ENCODE measurements at places on chromosomes 5 and 9.

DNA sequence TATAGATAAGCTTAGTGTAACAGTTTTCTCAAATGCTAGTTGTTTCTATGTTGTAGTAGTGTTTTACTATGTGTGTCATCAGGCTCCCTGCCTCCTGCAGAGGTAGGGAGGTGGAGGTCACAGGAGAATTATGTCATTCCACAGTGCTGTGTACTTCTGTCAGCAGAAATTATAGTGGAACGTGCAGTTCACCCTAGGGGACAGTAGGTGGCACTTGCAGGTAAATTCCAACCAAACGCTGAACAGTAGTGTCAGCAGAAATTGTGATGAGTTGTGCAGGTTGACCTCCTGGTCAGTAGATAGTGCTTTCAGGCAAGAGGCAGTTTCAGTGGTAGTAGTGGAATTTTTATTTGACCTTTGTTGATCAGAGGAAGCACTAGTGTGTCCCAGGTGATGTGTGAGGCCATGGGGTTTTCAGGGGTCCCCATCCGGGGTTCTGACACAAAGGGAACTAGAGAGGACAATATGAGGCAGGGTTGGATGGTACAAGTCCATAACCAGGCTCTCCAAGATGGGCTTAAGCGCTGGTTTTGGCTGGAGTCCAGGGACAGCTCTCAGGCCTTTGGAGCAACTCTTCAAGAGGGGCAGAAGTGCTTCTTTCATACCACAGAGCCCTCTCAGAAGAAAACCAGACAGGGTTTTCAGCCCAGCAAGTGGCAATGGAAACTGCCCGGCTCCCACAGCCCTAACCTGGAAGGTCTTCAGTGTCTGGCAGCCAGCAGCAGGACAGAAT, 402.9 kb downstream of the CYLC2 start:
- peaks cover 6% of the 10 kb centered on the region for H3K27me3 ChIP-seq
- H3K36me3 ChIP-seq: no peaks in the 10 kb centered on the region
- H3K4me1 ChIP-seq: no peaks in the 10 kb centered on the region
- no peak overlapping the region for H3K27ac ChIP-seq
- H3K4me3 ChIP-seq: no peak overlapping the region

- DNase-seq: no peak
- no peaks in the 10 kb centered on the region for H3K36me3 ChIP-seq
- no peak overlapping the region for H3K4me3 ChIP-seq
These were observed 4.4 kb downstream of the GDNF start for GRCh38 chr5:37835380-37835973.

- no peak overlapping the region for H3K4me3 ChIP-seq
- H3K36me3 ChIP-seq: peaks cover 2% of the 10 kb centered on the region
- no peaks in the 10 kb centered on the region for H3K27me3 ChIP-seq
- no peaks in the 10 kb centered on the region for H3K4me1 ChIP-seq
- no peak overlapping the region for H3K27ac ChIP-seq
- no peak for DNase-seq
These were observed 43.7 kb upstream of the ERCC6L2 start for GRCh38 chr9:95831810-95832209.

DNA sequence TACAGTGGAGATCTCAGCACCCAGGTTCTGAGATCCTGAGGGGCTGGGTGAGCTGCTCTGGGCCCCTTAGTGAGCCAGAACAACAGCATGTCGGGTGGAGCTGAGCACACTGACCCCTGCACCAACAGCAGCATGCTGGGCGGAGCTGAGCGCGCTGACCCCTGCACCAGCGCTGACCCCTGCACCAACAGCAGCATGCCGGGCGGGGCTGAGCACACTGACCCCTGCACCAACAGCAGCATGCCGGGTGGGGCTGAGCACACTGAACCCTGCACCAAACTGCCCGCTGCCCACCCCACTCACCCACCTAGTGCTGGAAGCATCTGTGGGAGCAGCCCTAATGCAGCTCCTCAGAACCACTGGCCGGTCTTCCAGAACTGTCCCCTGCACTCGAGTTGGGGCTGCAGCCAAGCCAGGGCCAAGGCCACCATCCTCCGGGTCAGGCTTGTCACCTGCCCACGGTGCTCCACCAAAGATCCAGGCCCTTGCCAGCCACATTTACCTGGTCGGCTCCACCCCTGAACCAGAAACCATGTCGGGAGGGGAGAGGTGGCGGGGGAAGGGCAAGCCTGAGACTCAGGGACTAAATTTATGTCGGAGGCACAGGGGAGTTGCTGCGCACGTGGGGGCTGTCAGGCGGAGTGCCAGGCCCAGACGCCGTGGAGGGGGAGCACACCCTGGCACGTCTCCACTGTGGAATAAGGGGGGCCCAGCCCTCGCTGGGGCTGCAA, 80.3 kb downstream of the ADAMTS2 start:
- H3K4me3 ChIP-seq: no peak overlapping the region
- peaks cover 4% of the 10 kb centered on the region for H3K27me3 ChIP-seq
- H3K36me3 ChIP-seq: no peaks in the 10 kb centered on the region
- DNase-seq: no peak

DNA sequence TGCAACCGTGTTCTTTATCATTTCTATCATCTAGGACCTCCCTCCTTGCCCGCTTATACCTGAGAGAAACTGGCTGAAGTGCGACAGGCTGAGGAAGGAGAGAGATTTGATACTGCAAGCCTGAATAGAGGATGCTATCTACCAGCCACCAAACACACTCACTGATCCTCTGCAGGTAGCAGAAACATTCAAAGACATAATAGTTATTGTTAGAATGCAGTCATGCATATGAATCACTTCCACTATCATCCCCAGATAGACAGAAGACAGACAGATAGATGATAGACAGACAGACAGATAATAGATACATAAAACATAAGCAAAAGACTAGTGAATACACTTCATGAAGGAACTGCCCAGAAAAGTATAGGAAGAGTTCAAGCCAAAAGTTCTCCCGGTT, 32.9 kb downstream of the FAM81B start:
- no peaks in the 10 kb centered on the region for H3K36me3 ChIP-seq
- no peak overlapping the region for H3K27ac ChIP-seq
- H3K27me3 ChIP-seq: peaks cover under 1% of the 10 kb centered on the region
- no peak for DNase-seq

DNA sequence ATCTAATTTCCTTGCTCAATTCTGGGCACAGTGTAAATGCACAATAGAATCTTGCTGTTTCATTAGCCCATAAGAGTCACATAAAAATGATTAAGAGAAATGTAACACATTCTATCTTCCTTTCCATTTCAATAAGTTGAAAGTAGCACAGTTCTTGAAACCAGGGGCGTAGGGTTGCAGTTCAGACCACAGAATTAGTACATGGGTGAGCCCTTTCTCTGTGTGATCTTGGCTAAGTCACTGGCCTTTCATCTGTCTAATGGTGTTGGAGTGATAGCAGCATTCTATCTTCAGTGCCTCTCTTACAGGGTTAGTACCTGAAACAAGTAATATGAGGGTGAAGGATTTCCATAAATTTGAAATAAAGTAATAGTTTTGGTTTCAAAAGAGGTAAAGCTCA, 445.3 kb upstream of the ZNF462 start:
- peaks cover 3% of the 10 kb centered on the region for H3K27me3 ChIP-seq
- H3K4me3 ChIP-seq: no peak overlapping the region
- no peaks in the 10 kb centered on the region for H3K4me1 ChIP-seq
- no peak overlapping the region for H3K27ac ChIP-seq
- no peaks in the 10 kb centered on the region for H3K36me3 ChIP-seq

DNA sequence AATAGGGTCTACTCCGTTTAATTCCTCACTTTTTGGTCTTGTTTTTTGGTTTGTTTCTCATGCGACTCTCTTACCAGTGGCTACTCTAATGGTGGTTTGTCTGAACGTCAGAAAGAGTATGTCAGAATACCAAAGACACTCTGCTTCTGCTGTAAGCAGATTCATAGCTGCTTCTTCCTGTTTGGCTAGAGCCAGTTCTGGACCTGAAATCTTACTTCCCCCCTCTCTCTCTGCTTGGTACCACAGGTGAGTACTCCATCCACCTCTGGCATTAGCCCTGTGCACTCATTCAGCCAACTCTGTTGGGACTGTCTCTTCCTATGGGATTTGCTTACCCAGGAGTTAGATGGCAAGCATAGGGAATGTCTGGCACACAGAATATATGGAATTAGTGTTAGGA, 6.6 kb downstream of the ZCCHC7 start:
- H3K27me3 ChIP-seq: no peaks in the 10 kb centered on the region
- no peak overlapping the region for H3K4me3 ChIP-seq
- H3K36me3 ChIP-seq: peaks cover 18% of the 10 kb centered on the region
- DNase-seq: no peak

DNA sequence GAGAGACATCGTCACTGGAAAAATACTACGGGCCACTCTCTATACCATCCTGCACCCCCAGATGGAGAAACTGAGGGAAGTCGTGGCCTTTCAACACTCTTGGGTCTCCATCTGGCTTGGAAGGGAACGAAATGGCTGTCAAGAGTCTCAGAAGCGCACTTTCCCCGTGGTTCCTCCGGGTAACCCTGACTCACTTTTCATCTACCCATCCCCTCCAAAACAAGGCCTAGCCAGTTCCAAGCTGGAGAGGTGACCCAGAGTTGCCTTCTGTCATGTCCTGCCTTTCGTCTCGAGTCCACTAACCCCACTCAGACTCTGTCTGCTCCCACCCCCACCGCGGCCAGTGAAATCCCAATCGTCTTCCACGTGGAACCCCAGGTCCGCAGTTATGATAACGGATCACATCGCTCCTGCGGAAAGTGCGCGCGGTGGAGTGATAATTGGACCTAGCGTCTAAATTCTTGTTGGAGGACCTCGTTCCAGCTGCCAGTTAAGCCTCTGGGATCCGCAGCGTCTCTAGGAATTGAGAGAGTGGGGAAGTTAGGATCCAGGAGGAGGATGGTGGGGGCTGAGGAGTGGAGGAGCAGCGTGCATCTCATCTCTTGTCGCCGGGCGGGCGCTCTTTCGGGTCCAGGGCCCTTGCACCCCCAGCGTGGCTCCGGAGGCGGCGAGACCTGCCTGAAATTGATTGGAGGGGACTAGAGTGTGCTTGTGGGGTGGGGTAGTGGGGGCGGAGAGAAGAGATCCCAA, 4.6 kb downstream of the CDKN2A start:
- H3K36me3 ChIP-seq: peaks cover 5% of the 10 kb centered on the region
- DNase-seq: no peak
- no peak overlapping the region for H3K27ac ChIP-seq
- H3K4me1 ChIP-seq: peaks cover 11% of the 10 kb centered on the region
- no peak overlapping the region for H3K4me3 ChIP-seq

DNA sequence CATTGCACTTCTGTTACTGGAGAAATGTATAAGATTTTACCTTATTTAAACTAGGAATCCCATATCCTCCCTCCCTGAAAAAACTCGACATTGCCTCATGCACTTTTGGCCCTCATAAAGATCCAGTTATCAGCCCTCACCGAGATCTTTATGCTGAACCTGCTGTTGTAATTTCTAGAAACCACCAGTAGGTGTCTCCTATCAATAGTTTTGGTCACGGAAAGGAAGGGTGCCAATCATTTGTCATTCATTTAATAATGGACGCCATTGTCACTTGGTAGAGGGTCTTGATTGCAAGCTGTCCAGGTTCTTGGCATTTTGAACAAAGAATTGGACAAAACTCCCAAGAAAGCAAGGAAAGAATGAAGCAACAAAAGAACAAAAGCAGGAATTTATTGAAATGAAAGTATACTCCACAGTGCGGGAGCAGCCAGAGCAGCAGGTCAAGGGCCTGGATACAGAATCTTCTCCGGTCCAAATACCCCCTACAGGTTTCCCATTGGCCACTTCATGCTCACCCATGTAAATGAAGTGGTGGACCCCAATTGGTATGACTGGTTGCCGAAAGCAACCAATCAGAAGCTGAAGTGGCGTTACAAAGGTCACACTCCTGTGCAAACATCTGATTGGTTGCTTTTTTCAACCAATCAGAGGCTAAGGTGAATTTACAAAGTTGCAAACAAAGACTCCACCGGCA, 524.3 kb downstream of the PSAT1 start:
- no peak overlapping the region for H3K27ac ChIP-seq
- no peaks in the 10 kb centered on the region for H3K27me3 ChIP-seq
- peaks cover 2% of the 10 kb centered on the region for H3K4me1 ChIP-seq
- no peak for DNase-seq
- H3K4me3 ChIP-seq: peak overlapping the region; percentile 42

DNA sequence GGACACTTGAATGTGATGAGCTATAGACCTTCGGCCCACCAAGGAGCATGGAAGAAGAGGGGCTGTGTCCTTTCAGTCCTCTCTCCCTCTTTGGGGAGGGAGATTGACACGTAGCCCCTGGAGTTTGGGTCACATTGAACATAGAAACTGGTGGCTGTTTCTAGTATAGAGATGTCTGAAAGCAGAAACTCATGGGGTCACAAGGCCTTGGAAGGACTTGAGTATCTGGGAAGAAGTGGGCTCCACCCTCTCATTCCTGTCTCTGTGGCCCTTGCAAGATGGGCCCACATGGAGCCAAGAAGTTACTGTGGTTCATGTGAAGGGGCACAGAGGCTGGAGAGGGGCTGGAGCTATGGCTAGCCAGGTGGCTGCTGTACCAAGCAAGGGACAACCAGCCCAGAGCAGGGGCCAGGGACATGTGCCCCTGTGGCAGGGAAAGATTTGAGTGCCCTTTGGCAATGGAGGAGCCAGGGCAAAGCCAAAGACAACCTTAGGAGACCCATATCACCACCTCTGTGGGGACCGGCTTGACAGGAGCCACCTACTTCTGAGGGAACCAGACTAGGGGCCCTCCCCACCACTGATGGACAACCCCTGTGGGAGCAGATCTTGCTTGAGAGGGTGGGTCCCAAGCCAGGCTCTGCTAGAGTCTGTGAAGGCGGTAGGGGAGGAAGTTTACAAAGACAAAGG, 12.8 kb upstream of the ANGPTL2 start:
- H3K27ac ChIP-seq: no peak overlapping the region
- no peak overlapping the region for H3K4me3 ChIP-seq
- no peak for DNase-seq

DNA sequence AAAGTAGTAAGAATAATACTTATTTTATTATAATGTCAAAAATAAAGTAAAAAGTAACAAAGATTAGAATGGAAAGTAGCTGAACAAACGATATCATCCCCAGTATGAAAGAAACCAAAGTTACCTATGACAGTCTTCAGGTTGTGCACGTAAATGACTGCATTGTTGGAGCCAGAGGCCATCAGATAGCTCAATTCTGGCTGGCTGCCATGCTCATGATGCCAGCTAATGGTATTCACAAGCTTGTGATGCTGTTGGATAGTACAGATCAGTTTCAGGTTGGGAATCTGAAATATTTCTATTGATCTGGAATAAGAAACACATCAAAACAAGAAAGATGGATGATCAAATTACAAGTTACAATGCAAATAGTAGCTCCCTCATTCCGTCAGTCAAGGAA, 21.1 kb downstream of the GEMIN5 start:
- DNase-seq: no peak
- H3K4me1 ChIP-seq: no peaks in the 10 kb centered on the region
- H3K36me3 ChIP-seq: peaks cover 35% of the 10 kb centered on the region
- H3K27ac ChIP-seq: no peak overlapping the region

- no peaks in the 10 kb centered on the region for H3K36me3 ChIP-seq
- DNase-seq: no peak
- no peak overlapping the region for H3K4me3 ChIP-seq
- no peaks in the 10 kb centered on the region for H3K27me3 ChIP-seq
- no peaks in the 10 kb centered on the region for H3K4me1 ChIP-seq
These were observed 506.6 kb downstream of the BNC2 start for GRCh38 chr9:16363916-16364315.

GRCh38 chr5:42825422-42826148, 13.9 kb upstream of the SELENOP start:
- no peak overlapping the region for H3K27ac ChIP-seq
- no peaks in the 10 kb centered on the region for H3K4me1 ChIP-seq
- no peak for DNase-seq
- no peaks in the 10 kb centered on the region for H3K36me3 ChIP-seq
- H3K27me3 ChIP-seq: no peaks in the 10 kb centered on the region

- no peak overlapping the region for H3K4me3 ChIP-seq
- H3K27me3 ChIP-seq: no peaks in the 10 kb centered on the region
- H3K4me1 ChIP-seq: peaks cover 36% of the 10 kb centered on the region
These were observed 555.1 kb downstream of the EBF1 start for GRCh38 chr5:158544388-158545339.

GRCh38 chr9:121304707-121305106, 36.7 kb downstream of the GSN start:
- H3K4me3 ChIP-seq: no peak overlapping the region
- peaks cover 8% of the 10 kb centered on the region for H3K27me3 ChIP-seq
- peaks cover 9% of the 10 kb centered on the region for H3K4me1 ChIP-seq

Measured in activated naive CD4-positive, alpha-beta T cell treated with anti-CD3 and anti-CD28 coated beads for 36 hours (primary cell).